ENCODE measurements at places on chromosomes 16 and 17.

DNA sequence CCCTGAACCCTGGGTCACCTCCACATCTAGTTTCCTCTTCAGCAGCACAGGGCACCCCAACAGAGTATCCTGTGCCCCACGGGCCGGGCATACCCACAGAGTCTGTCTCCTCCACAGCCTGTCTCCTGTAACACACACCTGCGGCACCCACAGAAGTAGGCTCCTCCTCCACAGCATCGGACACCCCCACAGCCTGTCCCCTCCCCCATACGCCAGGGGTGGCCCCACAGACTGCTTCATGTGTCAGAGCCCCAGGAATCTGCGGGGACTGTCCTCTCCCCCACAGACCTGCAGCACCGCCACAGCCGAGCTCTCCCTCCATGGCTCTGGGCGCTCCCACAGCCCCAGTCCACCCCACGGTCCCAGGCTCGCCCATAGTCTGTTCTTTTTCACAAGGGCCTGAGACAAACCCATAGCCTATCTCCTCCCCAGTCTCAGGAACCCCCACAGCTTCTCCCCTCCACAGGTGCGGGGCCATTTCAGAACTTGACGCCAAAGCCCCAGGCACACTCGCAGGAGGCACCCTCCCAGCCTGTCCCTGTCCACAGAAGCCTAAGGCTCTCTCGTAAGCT is 1.4 kb downstream of the KIAA0753 start:
- no peak for DNase-seq

DNA sequence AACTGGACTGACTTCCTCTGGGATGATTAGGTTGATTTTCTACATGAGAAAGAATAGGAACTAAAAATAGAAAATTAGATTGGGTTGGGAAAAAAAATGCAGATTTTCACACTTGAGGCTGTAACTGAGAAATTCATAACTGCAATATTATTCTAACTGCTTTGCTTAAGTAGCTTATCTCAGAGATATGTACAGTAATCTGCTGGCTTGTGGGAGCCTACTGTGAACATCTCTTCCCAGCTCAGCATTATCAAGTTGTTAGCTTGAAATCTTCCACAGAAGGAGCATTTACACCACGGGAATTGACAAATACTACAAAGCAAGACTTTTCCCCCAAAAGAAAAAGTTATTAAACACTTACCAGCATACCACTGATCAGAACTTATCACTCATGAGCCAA is 58.9 kb downstream of the CNTNAP4 start:
- no peak for DNase-seq

DNA sequence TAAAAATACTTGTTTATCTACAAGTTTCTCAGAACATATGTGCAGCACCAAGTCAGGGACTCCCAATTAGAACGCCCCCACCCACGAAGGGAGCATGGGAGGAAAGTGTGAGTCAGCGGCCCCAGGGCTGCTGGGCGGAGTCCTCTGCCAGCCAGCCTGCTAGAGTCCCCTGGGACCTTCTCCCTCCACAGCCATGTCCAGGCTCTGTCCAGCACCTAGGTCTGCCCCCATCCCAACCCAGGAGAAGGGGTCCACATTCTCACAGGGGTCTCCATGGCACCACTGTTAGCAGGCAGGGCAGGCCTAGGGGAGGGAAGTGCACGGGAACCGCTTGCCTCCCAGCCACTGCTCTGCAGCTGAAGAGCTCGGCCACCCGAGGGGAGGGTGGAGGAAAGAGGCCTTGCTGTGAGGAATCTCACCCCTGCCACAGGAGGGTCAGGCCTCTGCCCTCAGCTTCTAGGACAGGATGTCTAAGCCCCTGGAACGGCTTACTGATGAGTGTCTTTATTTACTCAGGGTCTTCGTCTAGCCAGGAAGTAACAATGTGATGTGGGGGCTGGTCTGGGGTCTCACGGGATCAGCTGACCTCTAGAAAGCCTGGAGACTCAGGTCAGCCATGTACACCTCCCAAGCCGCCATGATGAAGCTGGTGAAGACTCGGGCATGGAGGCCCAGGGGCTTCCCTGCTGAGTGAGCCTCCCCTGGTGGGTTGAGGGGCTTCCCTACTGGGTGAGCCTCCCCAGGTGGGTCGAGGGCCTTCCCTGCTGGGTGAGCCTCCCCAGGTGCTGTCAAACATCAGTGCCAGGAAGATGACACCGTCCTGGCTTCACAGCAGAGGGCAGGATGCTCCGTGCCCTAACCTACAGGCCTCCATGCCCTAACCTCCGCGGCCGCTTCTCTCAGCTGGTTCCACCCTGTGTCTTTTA is 190.3 kb downstream of the RBFOX3 start:
- no peak for DNase-seq

DNA sequence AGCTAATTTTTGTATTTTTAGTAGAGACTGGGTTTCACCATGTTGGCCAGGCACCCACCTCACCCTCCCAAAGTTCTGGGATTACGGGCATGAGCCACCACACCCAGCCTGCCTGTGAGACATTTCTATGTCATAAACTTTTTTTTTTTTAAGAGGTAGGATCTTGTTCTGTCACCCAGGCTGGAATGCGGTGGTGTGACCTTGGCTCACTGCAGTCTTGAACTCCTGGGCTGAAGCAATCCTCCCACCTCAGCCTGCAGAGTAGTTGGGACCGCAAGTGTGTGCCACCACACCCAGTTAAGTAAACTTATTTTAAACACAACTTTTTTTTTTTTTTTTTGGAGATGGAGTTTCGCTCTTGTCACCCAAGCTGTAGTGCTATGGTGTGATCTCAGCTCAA is 47.2 kb downstream of the SCNN1G start:
- no peak for DNase-seq

DNA sequence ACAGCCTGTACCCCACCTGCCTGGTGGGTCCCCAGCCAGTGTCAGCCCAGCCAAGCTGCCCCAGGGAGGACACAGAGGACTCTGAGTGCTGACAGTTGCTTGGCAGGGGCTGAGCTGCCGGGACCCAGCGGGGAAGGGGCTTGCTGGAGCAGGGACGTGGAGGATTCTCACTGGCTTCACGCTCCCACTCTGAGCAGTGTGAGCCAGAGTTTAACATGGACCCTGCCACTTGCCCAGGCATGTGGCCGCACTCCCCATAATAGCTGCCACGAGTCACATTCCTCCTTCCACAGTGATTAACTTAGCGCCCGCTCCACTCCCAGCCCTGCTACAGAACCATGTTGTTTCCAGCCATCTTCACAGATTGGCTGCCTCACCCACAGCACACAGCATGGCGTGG is 31.2 kb downstream of the SREBF1 start:
- no peak for DNase-seq

DNA sequence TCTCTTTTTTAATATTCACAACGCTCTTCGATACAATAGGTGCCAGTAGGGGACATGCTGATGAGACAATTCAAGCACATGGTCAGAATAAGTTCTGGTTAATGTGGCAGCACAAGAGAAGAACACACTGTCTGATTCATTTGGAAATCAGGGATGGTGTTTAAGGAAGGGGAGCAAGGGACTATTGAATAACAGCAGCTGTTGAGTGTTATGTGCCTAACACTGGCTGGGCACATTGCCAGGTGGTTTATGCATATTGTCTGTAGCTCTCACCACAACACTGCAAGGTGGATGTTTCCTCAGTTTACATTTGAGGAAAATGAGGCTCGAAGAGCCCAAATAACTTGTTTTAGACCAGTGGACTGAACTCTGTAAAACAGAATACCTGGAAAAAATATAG is 44.2 kb downstream of the LYRM9 start:
- DNase-seq, result peak; percentile 47

- DNase-seq, result no peak
These were observed 395.7 kb upstream of the ASIC2 start for GRCh38 chr17:33688771-33689170.

- no peak for DNase-seq
These were observed 786 bp upstream of the CACNA1G start for GRCh38 chr17:50559674-50560184.

DNA sequence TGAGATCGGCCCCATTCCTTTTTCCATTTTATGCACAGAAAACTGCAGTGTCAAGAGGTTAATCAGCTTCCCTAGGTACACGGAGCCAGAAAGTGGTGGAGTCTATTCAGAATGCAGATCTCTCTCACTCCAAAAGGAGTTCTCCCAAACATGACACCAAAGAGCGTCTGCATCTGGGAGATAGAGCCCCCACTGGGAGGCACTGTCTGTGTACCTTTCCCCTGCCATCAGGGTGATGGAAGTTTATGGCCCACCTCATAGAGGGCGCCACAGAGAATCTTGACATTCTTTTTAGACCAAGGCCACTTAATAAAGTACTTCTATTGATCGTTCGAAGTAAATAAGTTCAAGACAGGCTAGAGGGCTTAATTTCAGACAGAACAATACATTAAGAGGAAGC is 493.7 kb upstream of the ERCC4 start:
- DNase-seq, result no peak

GRCh38 chr17:77842528-77843147 is 115.9 kb upstream of the TNRC6C start:
- DNase-seq, result no peak

DNA sequence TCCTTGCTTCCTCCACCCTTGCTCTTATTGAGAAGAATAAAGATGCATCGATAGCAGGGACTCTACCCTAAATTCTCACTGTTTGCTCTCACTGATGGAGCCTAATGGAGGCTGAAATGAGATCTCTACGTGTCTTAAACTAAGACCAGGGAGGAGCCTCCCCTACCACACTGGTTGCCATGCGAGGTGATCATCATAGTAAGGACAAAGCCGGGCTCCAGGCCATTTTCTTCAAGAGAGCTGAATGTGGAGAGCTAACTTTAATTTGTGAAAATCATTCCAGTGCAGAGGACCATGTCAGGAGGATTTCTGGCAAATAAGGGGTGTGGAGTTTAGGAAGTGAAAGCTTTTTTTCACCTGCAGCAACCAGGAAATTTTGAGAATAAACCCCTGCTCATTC is 5.6 kb downstream of the CDH11 start:
- no peak for DNase-seq

DNA sequence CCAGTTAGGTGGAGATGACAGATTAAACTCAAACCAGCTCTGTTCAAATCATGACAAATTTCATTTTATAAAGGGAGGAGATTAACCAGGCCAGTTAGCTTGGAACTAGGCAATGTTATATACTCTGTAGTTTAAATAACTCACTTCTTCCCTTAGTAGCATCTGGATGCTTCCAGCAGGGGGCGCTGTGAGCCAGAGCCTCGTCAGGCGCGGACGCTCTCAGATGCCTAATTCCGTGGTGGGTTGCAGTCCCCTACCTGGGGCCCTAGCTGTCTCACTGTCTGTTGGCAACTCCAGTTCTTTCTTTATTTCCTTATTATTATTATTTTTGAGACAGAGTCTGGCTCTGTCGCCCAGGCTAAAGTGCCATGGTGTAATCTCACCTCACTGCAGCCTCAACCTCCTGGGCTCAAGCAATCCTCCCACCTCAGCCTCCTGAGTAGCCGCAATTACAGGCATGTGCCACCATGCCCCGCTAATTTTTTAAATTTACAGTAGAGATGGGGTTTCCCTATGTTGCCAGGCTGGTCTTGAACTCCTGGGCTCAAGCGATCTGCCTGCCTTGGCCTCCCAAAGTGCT is 17.3 kb upstream of the WFDC1 start:
- peak; percentile 36 for DNase-seq

All from COR-L47 (cell line).